ENCODE measurements at places on chromosomes 7 and 10. TPM values are rescaled to one million over a fixed set of nuclear protein-coding genes. Genes with fewer than 3 reads are reported as not detected.

CYP2C19 gene
- total RNA-seq: not detected

PIK3CG gene
- 0.05 TPM for total RNA-seq

KLHL7 gene
- total RNA-seq: 20.6 TPM

GPAM gene
- total RNA-seq: 19.3 TPM

- peak; percentile 3 for DNase-seq
Observed at GRCh38 chr10:60943316-60944057, 498 bp downstream of the RHOBTB1 start.

DNA sequence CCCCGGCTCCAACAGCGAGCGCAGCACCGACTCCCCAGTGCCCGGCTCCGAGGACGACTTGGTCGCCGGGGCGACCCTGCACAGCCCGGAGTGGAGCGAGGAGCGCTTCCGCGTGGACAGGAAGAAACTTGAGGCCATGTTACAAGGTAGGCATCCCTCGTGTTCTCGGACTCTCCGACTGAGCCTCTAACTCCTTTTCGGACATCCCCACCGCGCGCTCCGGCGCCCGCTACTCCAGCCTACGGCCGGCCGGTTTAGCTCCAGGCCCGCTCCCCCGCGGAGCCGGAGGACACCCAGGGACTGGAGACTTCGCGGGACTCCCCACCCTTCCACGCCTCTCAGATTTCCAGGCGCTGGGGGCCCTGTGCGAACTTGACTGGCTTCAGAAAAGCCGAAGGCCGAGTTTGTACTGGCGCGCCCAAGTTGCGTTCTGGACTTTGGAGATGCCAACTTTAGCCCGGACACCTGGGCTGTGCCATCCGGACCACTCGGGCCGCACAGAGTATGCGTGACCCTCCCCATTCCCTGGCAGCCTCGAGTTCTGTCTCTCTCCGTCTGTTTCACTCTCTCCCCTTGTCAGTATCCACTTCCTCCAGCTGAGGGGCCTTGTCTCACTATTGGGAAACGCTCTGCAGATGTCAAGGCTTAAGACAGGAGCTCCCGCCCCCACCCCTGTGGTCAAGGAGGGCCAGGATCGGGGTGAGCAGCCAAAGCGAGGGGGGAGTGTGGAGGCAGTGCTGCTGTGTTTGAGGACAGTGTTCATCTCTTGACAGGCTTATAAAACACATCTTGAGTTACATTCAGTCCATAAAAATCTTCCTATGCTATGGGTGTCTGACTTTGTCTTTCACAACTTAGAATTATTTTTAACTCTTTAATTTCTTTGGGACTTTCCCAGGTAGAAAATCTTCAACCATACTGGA, 777 bp downstream of the BICC1 start:
- DNase-seq: no peak

KAZALD1 gene
- total RNA-seq: 16.0 TPM

SLC18A2 gene
- total RNA-seq: not detected

- DNase-seq: no peak
Observed at GRCh38 chr10:74967911-74968666, 141.7 kb downstream of the KAT6B start.

DNA sequence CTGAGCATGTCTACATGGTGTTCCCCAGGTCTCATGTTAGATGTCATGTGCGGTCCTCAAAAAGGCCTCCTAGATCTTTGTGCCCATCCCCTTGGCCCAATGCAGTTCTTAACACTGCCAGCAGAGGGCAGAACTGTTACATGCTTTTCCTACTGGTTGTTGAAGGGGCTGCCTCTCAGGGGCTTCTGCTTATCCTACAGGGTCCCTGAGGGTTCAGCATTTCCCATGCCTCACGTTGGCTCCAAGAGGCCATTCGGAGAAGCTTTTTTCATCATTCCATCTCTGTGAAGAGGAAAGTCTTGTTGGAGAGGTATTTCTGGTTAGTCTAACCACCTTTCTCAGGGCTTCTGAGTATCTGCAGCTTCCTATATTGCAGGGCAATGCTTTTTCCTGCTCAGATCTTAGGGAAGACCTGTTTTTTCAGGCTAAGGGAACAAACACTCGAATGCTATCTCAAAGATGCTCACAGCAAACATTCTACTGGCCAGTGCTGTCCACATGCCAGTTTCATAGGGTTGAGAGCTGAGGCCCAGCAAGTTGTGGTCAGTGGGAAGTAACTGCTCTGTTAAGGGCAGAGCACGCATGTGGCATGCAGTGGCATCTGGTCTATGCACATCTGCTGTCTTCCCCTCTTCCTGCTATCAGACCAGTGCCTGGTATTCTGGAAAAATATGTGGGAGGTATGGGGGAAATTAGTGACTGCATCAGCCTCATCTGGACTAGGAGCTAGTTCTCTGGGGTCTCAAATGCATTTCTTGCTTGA, 31.5 kb downstream of the MBL2 start:
- DNase-seq: peak; percentile 32

- DNase-seq: no peak
Observed at GRCh38 chr7:100491192-100491578, 7.5 kb downstream of the NYAP1 start.

TLX1 gene
- not detected for total RNA-seq

All from HCT116 (cell line).